SK-N-MC (cell line): ENCODE measurements at places on chromosomes 11 and 22.

DNA sequence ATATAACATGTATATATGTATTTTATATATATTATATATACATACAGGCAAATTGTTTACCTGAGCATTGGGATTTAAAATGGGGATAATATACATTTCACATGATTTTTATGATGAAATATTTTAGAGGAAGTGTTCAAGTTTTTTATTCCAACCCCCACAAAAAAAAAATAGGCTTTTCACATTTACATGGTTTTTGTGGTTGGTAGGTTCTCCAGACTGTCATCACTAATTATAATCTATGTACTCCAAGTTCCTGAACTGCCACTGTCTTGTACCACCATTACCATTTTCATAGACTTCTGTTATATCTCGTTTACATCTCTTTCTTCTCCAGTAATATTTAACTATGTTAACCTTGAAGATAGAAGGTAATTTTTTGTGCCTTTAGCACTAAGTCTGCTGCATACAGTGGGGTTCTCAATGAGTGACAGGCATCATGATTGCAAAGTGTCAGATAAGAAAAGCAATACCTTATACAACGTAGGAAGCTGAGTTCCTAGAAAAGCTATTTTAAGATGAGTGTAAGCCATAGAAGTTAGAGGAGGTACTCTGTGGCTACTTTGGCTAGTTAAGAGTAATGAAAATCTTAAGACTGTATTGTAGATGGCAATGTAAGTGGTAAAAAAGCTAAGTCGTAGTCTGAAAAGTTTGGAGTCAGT is 5.2 kb downstream of the TMEM126A start:
- DNase-seq: no peak

GRCh38 chr11:15710580-15711275 is 596.0 kb downstream of the INSC start:
- DNase-seq: no peak

DNA sequence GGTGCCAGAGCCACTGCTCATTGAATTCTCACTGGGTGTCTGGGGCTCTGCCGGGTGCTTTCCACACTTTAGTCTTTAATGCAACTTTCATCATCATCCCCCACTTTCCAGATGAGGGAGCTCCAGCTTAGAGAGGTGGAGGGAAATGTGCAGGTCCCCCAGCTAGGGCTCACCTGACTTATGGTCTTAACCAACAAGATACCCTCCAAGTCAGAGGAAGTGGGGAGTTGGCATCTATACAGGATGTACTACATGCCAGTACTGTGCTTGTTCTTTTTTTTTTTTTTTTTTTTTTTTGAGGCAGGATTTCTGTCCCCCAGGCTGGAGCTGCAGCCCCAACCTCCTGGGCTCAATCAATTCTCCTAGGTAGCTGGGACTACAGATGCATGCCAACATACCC is 26.3 kb downstream of the C22orf42 start:
- no peak for DNase-seq

DNA sequence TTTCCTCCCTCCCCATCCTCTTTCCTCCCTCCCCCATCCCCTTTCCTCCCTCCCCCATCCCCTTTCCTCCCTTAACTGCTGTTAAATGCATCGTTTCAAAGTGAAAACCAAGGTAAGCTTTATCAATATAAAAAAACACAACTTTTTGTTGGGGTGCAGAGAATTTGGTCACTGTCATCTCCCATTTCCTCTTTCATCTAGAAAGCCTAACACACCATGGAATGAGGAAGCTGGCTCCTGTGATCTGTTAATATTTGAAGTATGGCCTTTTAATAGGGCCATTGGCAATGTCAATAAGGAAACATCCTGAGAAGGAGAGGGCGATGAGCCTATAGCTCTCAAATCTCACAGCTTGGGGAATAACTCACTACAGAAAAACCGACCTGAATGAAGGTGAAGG is 7.0 kb downstream of the EXPH5 start:
- DNase-seq: no peak

DNA sequence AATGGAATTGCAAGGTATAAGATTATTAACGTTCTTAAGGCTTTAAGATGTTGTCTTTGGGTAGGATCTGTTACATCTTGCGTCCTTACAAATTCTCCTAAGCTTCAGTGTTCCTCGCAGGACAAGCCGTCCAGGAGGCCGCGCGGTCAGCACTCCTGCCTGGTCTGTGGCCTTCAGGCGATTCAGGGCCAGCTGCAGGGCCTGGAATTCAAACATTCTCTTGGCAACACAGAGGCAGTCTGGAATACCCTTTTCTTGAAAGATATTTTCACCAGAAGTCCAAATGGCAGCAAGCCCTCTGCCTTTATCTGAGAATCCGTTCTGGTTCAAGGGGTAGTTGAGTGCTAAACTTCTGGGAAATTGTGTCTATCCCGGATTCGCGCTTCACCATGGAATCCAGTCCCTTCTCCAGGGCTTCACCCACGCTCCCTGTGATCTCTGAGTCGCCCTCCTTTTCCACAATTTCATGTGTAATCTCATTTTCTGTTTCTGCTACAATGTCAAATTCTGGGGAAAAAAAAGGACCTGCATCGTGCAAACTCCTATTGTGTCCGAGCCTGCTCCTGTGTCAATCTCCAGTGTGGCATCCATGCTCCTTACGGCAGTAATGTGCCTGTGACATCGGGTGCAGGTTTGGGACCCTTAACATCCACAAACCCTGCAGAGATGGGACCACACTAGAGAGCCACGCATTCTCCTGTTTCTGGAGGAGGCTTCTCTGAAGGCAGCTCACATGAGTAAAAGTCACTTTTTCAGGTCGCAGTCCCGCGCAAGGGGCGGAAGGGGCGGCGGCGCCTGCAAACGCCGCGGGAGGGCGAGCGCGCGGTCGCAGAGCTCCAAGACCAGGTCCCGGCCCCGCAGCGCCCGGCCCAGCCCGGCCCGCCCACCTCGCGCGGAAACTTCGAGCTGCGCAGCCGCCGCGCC is 25.4 kb upstream of the SORL1 start:
- no peak for DNase-seq

- DNase-seq: no peak
Observed at GRCh38 chr11:116112087-116112935, 608.1 kb upstream of the CADM1 start.

DNA sequence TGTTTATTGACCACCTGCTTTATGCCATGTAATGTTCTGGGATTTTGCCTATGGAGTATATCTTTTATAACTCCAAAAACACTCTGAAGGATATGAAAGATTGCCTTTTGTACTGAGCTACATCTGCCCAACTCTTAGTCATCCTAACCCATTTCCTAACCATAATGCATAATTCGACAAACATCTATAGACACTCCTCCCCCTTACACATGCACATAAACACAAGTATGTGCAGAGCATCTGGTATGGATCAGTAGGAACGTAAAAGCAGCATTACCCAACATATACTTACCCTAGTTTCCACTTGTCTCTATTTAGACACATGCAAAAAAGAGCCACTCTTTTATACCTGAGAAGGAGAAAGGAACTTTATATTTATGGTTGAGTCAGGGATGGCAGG is 272.8 kb downstream of the FAM76B start:
- DNase-seq: no peak

- DNase-seq: no peak
Observed at GRCh38 chr11:117909611-117910382, 19.4 kb downstream of the TMPRSS13 start.

DNA sequence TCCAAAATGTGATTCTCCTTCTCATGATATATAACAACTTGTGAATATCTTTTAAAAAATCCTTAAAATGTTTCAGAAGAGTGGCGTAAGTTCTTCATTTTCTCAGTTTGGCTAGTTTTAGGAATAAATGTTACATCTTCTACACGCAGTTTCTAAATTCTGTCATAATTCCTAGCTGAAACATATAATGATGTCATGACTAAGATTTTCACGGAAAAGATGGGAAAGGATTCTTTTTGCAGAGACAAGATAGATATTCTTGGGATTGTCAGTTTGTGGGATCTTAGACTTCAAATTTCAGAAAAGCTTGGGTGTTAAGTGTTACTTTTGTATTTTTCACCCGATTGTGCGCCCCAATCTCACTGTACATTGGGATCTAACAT is 1.7 kb downstream of the EED start:
- no peak for DNase-seq

DNA sequence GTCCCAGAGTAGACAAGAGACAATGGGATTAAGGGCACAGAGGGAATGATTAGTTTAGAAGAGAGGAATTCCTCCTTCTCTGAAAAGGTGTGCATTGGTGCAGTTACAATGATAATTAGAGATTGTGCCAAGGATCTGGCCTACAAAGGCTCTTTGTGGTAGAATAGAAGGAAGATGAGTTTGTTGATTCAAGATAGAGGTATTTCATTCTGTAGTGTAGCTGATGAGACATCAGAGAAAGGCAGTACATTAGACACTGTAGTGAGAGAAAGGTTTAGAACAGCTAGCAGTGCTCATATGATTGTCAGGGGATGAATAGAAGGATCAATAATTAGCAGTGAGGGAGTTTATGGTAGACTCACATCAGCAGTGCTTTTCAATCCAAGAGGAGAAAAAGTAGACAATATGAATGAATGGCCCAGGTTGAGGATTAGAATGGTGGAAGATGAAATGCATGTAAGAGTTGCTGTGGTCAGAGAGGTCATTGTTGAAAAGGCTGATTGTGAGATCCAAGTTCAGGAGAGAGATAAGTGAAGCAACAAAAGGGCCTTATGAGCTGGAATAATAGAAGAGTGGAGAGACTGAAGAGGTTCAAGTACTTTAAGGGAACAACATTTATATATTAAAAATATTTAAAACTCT is 28.9 kb downstream of the SIK2 start:
- DNase-seq: no peak

DNA sequence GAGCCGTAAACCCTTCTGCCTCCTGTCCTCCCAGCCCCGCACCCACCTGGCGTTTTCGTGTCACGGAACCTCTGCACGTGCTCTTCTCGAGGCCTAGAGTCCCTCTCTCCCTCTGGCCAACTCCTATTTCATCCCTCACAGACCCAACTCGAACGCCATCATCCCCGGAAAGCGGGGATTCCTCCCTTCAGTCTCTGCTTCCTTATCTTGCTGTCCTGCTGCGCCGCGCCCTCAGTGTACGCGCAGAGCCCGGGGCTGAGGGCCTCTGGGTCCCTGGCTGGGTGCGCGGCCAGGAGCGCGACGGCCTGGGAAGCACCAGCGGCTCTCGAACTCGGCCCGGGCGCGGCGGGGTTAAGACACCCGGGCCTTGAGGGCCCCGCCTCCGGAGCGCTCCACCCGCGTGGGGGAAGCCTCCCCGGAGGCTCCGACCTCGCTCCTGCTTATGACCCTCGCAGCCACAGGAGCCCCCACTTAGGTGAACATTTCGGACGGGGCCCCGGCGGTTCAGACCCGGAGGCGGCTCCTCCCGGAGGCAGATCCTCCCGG is 398 bp upstream of the ATG16L2 start:
- DNase-seq: no peak

GRCh38 chr11:100563541-100564280 is 123.4 kb upstream of the ARHGAP42 start:
- no peak for DNase-seq

DNA sequence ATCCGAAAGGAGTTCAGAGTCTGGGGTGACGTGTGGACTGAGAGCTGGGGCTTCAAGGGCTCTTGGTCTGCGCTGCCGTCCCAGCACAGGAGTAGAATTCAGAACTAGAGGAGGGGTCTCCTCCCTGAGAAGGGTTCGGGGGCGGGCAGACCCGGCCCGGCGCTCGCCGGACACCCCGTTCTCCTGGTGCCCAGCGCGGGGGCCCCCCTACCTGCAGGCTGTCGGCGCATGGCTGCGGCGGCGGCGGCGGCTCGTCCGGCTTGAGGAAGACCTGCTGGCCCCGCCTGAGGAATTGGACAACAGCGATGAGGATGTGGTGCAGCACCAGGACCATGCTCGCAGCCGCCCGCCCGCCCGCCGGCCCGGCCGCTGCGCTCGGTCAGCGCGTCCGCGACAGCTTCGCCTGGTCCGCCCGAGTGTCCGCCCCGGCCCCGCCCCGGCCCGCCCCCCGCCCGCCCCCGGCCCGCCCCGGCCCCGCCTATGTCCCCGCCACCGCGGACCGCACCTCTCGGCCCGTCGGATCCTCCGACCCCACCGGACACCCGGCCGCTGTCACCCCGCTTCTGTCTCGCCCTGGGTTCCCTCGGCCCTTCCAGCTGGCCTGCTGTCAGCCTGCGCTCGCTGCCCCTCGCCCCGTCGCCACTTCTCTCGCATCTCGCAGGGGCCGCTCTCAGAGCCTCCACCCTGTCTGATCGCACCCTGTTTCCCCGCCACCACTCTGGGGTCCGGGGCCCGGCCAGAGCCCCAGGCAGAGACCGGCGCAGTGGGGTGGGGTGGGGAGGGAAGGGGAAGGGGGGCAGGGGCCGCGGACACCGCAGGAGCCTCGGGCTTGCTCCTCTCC is 32.0 kb downstream of the PDE2A start:
- DNase-seq: no peak

GRCh38 chr11:57222239-57222638 is 14.8 kb downstream of the APLNR start:
- DNase-seq: no peak

DNA sequence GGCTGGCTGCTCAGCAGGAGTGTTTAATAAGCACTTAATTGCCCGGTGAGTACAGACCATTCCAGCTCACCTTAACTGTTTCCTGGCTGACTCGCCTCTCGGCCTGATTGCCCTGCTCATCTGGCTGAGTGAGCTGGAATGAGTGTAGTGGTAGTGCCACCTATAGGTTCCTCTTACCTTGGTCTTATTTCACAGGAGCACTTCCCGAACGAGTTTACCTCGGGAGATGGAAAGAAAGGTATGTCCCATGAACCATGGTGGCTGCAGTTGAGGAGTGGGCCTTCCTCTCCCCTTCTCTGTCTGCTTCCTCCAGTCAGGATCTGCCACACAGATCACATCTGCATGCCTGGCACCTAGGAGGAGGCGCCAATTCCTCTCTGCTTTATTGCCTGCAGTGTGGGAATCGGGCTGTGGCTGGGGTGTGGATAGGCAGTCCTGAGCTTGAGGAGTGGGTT is 26.7 kb downstream of the UPB1 start:
- DNase-seq: no peak

DNA sequence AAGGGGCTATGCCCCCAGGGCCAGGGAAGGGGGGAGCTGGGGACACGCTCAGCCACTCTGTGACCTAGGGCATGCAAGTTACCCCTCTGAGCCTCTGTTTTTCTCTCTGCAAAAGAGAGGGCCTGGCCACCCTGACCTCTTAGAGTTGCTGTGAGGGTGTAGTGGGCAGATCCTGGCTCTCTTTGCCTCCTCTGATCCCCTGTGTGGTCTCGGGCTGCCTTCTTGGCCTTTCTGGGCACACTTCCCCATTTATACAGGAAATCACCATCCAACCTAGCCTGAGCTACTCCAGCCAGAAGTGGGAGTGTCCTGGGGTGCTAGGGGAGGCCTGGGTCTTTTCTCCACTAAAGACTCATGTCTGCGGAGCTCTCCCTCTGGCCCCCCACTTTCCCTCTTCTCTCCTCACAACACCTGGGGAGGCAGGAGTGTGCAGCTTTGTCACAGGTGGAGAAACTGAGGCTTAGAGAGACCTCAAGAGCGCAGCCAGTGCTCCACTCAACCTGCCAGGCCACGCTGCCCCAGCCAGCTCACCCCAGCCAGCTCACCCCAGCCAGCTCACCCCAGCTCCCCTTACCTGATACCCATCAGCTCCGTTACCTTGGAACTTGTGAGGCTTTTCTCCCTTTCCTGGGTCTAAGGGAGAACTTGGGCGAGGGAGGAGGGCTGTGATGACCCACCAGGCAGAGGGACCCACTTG is 1.4 kb downstream of the AIFM3 start:
- no peak for DNase-seq

GRCh38 chr22:23053912-23054530 is 16.3 kb upstream of the GNAZ start:
- DNase-seq: no peak
